Stimulated activated CD4-positive, alpha-beta T cell treated with anti-CD3 and anti-CD28 coated beads, Interleukin-15, amount 100 ng/mL, for 1 hour (primary cell): ENCODE measurements at places on chromosomes 5 and 9.

GRCh38 chr5:138466900-138467710, 1.8 kb downstream of the EGR1 start:
- DNase-seq, result peak; percentile 61

DNA sequence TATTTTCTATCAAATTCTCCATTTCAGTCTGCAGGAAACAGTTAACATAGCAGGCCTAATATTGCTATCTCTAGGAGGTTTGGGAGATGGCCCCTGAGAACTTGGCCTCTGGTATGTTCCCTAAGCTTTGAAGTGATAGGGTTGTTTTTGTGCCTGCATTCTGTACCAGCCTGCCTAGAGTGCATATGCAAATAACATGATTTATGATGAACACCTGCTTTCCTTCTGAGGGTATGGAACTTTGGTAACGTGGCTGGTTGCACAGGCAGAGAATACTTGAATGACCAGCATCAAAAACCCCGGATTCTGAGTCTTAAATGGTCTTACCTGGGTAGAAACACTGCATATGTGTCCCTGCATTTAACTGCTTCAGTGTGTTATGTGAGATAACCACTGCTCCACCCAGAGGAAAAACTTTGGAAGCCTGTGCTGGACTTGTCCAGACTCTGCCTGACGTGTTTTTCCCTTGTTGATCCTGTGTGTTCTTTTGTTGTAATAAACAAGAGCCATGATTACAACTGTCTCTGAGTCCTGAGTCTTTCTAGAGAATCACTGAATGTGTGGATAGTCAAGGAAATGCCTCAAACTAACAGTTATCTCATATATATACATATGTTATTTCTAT, 111.3 kb upstream of the ABCA1 start:
- DNase-seq, result no peak

GRCh38 chr5:16805486-16805885, 130.6 kb downstream of the MYO10 start:
- DNase-seq, result no peak

- DNase-seq, result no peak
Measured at GRCh38 chr5:180790020-180790419, 12.6 kb downstream of the MGAT1 start.

DNA sequence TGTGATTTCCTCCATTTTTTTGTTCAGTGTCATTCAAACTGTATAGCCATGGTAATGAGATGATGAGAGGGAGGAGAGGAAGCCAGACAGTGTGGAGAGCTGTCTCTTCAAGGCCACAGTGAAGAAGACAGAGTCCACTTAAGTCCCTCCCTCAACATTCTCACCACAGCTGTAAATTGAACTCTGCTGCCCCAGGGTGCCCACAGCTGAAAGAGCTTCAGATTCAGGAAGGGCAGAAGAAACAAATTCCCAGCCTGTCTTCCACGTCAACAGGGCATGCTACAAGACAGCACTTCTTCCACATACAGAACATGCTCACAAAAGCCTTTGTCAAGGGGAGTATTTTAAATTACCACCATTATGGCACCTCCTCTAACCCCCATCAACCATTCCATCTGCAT, 100.4 kb downstream of the KLHL3 start:
- DNase-seq, result no peak

DNA sequence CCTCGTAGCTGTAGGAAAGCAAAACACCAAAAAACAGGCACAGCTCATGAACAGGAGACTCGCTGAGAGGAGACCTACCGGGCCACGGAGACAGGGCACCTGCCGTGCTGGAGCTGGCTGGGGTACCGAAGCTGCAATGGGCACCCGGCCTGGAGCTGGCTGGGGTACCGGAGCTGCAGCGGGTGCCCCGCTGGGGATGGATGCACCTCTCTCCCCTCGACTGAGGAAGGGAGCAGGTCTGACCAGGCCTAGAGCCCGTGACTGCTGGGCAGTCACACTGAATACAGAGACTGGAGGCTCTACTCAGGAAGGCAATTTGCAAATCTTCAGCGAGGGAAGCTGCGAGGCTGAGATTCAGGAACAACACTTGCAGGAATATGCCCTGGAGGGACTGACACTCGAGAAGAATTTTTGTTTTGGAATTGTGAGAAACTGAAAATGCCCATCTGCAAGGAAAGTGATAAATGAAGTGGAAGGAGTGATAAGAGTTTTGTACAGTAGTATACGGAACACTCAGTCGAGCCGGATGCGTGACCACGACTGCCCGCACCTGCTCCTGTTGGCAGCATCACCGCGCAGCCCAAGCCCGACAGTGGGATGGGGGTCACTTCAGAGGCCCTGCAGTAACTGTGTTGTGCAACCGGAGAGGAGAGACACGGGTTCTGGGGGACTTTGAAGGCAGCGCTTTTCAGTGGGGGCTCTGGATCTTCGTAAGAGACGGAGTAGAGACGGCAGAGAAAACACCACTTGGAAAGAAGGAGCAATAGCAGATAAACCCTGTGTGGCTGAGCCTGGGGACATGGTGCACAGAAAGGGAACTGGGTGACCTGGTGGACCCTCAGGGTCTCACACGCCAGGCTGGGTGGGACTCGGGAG, 27.9 kb upstream of the LPCAT1 start:
- no peak for DNase-seq

DNA sequence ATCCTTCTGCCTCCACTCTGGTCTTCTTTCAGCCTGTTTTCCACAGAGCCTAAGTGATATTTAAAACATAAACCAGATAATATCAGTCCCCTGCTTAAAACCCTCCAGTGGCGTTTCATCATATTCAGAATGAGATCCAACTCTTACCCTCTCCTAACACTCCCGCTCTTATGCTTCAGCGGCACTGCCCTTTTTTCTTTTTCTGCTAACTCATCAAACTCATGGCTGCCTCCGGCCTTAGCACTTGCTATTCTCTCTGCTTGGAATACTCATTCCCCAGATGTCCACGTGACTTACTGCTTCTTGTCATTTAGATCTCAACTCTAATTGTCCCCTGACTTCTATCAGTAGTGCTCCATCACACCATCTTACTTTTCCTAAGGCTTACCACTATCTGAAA, 73.6 kb downstream of the PIP5K1B start:
- no peak for DNase-seq

DNA sequence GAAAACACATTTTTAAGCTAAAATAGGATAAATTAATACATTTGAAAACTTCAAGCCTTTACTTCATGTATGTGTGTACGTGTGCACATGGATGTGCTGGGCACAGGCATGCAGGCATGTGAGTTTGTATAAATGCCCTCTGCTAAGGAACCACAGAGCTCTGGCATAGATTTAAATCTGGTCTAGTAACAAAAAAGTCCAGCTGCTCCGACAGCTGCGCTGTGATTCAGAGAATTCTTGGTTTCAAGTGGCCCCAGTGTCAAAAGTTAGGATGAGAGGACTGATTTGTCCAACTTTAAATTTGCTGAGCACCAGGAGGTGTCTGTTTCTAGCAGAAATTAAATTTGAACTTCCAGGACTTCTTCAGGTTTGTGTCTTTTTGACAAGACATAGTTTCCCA, 203.7 kb upstream of the TUT7 start:
- DNase-seq, result no peak

DNA sequence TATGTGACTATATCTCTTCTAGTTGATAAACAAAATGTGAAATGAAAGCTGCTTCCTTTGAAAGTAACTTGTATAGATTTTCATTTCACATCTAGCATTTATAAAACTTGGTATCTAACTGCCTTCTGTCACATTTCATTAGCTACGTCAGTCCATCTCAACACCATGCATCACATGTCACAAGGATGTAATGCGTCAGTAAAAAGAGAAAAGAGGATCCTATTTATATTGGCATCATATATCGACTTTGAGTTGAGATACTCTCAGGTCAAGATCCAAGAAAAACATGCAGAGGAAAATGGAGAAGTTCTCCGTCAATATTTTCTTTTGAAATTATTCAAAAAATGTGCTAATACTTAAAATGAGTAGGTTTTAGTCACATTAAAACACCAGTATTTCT, 1211.2 kb downstream of the EFNA5 start:
- no peak for DNase-seq

GRCh38 chr5:40046792-40047191, 622.0 kb upstream of the DAB2 start:
- no peak for DNase-seq

DNA sequence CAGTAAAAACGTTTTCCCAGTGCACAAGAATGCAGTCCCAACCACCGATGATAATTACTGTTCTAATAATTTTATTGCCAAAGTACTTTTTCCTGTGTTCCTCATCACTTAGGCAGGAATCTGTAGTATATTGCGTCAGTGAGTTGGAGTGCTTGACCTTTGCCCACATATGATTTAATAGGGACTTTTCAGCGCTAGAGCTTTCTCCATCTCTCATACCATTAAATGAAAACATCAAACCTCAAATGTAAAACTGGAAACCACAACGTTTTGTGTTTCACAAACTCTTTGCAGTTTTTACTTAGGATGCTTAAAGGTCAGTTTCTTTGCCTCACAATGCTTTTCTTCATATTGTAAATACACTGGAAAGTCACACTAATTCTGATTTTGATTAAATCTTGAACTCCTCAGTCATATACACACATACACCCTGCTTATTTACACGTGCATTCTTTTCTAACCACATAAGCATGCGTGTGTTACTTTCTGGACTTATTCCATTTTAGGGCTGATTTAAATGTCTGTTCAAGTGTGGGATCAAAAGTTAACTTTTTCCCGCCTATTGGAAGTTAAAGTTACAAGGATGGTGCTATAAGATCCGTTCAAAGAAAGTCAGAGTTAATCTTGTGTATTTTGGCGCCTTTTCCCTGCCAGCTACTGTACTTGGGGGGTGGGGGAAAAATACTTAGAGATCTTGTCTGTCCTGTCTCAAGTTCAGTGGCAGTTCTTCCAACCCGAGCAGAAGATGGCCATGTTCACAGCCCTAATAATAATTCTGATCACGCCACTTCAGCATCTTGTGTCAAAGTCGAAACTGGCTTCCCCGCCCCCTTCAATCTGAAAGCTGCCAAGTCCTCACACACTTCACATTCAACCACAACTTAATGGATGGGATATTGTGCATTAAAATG, 6.6 kb upstream of the NFIB start:
- no peak for DNase-seq

- DNase-seq, result peak; percentile 45
Measured at GRCh38 chr9:136342181-136343120, 15.1 kb downstream of the GPSM1 start.

DNA sequence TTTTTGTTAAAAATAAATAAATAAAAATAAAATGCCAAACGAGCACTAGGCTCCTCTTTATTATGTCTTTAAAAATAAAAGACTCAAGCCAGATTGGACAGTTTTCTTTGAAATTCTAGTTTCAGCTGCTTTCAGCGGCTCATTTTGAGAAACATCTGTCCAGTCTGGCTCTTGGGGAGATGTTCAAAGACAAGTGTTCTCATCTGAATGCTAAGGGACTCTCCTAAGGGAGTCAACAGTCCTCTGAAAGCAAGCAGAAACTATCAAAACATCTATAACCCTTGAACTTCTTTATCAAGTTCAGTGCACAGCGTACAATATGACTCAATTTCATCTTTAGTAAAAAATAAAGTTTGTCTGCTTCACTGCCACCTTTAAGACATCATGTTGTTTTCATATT, 886.2 kb upstream of the DMAC1 start:
- DNase-seq, result no peak

DNA sequence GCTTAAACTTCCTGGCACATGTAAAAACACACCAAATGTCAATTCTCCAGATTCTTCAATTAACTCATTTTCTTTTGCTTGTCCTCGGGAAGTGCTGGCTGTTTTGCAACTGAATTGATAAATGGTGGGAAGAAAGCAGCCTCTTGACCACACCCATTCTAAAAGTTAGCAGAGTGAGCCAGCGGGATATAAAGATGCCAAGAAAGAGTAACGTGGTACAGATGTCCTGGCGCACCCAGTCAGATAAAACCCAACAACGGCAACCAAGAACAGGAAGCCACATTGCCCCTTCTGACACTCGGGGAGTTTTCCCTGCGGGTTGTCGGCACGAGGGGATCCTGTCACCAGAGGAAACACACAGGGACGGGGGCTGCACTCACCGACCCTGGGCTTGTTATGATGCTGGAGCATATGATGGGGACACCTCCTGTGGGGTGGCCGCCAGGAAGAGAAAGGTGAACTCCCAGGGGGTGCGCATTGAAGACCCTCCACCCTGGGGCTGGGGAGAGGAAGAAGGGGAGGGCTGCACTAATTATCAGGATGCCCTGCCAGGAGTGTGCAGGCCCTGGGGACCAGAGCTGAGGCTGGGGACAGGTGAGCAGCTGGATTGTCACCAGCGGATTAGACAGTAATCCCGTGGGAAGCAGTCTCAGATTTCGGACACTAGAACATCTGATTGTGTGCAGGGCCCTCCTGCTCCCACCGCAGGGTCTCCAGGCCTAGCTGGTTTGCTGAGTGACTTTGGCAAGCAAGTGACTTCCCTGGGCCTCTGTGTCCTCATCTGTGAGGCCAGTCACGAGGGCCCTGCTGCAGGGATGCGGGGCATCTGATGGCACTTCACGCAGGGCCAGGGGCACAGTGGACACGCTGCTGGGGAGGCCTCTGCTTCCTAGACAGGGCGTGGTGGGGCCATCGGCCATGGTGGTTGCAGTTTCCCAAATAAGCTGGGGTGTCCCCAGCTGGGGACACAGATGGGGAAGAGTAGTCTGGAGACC, 59.2 kb downstream of the CRB2 start:
- no peak for DNase-seq

- no peak for DNase-seq
Measured at GRCh38 chr9:136185596-136186366, 19.1 kb downstream of the LHX3 start.

DNA sequence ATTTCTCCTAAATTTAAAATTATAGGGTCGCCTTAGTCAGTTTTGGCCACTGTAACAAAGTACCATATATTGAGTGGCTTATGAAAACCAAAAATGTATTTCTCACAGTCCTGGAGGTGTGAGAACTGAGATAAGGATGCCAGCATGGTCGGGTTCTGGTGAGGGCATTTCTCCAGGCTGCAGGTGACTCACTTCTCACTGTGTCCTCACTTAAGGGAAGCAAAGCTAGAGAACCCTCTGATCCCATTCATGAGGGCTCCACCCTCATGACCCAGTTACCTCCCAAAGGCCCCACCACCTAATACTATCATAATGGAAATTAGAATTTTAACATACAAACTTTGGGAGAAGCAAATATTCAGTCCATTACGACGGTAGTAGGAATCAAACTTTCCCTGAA, 75.1 kb upstream of the FBN2 start:
- no peak for DNase-seq

DNA sequence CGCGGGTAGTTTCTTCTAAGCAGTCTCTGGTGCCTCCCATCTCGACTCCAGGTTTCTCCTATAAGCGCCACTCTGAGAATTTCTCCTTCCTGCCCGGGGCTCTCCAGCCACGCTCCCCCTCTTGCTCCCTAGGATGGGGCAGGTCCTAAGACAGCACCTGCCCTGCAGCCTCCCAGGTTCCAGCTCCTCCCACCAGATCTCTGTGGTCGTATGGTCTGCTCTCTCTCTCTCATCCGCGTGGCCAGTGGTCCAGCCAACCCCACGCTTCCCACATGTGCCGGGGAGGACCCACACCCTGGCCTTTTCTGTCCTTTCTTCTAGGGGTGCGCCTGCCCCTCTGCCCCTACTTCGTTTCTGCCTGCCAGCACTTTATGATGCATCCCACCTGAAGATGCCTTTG, 40.5 kb downstream of the MVB12B start:
- DNase-seq, result no peak
